ENCODE measurements at places on chromosomes 1 and 21. TPM values are rescaled to one million over a fixed set of nuclear protein-coding genes. Genes with fewer than 3 reads are reported as not detected.

Gene EDEM3
- 31.7 TPM for total RNA-seq

Gene OR2W3
- not detected for total RNA-seq

Gene PLA2G2C
- total RNA-seq: not detected

Gene KRTAP11-1
- not detected for total RNA-seq

Gene IVL
- total RNA-seq: not detected

Gene VPS13D
- 27.8 TPM for total RNA-seq

Gene L1TD1
- 0.18 TPM for total RNA-seq

Gene EDARADD
- total RNA-seq: 1.7 TPM

Gene RAD54L
- 6.1 TPM for total RNA-seq

Gene SPATC1L
- total RNA-seq: 47.3 TPM
